ENCODE measurements at places on chromosomes 16 and 17.

DNA sequence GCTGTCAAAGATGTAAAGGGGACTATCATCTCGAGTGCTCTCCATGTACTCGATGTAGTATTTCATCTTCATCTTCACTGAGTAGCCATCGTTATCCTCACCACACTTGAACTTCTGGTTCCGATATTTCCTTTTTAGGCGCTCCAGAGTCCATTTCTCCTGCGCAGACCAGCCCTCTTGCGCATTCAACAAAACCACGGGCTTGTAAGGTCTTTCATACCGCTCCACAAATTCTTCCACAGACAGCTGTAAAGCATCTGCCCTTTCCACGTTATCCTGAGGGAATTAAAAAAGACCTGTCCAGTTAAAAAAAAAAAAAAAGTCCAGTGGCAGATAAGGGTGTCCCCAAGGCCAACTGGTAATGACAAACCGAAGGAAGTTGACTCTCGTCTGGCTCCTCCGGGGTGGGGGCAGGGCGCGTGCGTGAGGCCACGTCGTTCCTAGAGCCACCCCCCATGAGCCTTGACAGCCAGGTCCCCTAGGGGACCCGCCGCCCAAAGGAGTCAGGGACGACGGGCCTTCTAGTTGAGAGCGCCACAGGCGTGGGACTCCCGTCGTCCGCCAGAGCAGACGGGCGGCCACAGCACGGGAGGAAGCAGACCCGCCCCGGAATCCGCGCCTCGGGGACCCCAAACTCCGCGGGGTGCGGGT lies 701 bp downstream of the JMJD6 start:
- peak; percentile 62 for DNase-seq

- DNase-seq: no peak
Observed at GRCh38 chr17:34051046-34051445, 204.0 kb upstream of the CCL2 start.

GRCh38 chr17:36066365-36066985 lies 2.4 kb downstream of the CCL18 start:
- DNase-seq: peak; percentile 86

- DNase-seq: no peak
Observed at GRCh38 chr17:19399750-19400450, 11.1 kb upstream of the RNF112 start.

GRCh38 chr16:82754716-82755513 lies 128.1 kb downstream of the CDH13 start:
- DNase-seq: no peak

GRCh38 chr16:64132759-64133361 lies 989.0 kb downstream of the CDH11 start:
- DNase-seq: no peak

- no peak for DNase-seq
Observed at GRCh38 chr16:88782454-88783390, 2.3 kb downstream of the PIEZO1 start.

GRCh38 chr16:27620541-27620940 lies 70.6 kb downstream of the KATNIP start:
- DNase-seq: no peak

GRCh38 chr16:50901062-50901461 lies 159.2 kb downstream of the CYLD start:
- no peak for DNase-seq

DNA sequence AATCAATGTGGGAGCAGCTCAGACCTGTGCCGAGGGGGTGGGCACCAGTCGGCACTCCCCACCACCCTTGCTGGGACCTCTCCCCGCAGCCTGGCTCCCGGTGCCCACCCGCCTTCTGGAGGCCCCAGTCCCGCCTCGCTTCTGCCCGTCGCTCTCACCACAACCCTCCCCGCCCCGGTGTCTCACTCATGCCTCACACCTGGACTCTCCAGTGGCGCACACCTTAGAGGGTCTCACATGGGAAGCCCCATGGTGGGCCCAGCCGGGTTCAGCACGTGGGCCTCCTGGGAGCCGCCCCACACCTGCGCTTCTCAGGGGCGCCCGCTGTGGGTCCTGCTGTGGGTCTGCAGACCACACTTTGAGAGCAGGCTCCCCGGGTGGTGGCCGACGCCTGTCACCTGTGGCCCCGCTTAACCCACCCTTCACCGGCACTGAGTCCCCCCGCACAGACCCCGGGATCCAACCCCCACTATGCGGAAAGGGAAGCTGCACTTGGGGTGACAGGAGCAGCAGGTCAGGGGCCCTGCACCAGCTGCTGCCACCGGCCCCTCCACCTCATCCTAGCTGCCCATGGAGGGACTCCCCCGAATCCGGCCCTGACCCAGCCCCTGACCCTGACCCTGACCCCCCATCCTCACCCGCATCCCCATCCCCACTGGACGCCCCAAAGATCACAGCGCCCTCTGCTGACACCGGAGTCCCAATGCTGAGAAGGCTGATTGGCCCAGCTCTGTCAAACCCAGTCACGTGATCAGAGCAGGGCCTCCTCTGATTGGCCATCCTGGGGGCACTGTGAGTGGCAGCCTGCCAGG lies 27.4 kb upstream of the SLC38A10 start:
- DNase-seq: peak; percentile 26

DNA sequence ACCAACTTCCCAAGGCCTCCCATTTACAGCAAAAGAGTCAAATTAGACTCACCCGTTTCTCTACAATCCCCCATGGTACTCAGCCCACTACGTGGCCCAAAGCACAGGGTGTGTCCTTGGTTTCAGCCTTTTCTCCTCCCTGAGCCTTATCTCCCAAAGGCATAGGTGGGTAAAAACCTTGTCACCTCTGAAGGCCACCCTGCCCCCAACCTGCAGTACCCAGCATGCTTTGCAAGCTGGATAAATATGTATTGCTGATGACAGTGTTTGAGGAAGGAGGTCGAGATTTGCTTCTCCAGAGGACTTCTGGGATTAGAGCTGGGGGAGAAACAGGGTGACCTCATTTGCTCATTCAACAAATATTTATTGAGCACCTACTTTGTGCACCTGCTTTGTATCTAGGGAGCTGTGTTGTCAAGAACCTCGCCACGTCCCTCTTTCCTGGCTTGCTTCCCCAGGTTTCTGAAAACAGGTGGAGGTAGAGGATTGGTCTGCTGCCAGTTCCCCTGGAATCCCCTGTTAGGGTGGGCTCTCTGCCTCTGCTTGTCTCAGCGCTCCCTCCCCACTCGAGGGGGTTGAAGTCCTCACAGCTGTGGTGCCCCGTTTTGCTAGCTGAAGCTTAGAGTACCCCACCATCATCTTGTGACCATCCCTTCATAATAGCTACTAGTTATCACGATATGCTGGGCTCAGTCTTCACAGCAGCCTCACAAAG lies 3.0 kb downstream of the LASP1 start:
- no peak for DNase-seq

DNA sequence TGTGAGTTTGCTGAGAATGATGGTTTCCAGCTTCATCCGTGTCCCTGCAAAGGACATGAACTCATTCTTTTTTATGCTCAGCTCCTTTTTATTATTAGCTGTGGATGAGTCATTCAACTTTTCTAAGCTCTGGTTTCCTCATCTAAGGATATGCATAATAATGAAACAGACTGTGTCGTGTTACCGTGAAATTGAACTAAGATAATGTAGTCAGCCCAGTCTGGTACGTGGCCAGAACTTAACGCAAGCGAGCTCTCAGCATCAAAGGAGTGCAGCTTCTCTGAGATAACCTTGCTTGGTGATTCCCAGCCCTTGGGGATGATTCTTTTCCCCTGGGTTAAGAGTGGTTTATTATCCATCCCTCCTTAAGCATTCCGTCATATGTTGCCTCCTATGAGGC lies 454.3 kb upstream of the EEF2KMT start:
- no peak for DNase-seq

- no peak for DNase-seq
Observed at GRCh38 chr16:71775949-71776348, 32.7 kb downstream of the AP1G1 start.

DNA sequence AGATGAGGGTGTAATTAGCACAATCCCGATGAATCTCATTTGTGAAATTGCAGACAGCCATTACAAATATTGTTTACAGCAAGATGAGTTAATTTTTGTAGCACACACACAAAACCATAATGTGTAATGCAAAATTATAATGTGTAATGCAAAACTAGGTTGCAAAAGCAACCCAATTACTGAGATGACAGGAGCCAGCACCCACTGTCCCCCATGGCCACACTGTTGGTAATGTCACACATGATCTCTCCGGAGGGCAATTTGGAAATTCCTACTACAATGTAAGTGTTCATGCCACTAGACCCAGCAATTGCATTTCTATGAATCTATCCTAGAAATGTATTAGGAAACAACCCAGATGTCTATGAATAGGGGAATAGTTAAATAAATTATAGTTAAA lies 76.9 kb downstream of the MARF1 start:
- no peak for DNase-seq

DNA sequence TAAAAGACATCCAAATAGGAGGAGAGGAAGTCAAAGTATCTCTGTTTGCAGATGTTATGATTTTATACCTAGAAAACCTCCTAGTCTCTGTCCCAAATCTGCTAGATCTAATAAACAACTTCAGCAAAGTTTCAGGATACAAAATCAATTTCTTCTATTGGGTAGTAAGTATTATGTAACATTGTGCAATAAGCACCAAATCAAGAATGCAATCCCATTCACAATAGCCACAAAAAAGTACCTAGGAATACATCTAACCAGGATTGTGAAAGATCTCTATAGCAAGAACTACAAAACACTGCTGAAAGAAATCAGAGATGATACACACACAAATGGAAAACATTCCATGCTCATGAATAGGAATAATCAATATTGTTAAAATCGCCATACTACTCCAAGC lies 13.0 kb downstream of the NLRP1 start:
- no peak for DNase-seq

GRCh38 chr17:28045304-28045703 lies 2.8 kb downstream of the NLK start:
- DNase-seq: no peak

DNA sequence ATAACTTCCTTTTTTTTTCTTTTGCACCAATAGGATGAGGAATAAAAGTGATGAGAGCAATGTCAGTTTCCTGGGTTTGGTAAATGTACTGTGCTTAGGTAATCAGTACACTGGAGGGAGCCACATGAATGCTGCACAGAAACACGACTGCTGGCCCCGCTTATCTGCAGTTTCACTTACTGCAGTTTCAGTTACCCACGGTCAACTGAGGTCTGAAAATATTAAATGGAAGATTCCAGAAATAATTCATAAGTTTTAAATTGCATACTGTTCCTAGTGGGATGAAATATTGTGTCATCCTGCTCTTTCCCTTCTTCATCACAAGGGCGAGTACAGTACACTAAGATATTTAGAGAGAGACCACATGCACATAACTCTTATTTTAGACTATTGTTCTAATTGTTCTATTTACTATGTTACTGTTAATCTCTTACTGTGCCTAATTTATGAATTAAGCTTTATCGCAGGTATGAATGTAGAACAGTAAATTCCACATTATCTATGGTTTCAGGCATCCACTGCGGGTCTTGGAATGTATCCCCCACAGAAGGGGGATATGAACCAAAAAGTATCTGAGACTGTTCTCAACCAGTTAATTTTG lies 6.4 kb upstream of the LGALS3BP start:
- no peak for DNase-seq

DNA sequence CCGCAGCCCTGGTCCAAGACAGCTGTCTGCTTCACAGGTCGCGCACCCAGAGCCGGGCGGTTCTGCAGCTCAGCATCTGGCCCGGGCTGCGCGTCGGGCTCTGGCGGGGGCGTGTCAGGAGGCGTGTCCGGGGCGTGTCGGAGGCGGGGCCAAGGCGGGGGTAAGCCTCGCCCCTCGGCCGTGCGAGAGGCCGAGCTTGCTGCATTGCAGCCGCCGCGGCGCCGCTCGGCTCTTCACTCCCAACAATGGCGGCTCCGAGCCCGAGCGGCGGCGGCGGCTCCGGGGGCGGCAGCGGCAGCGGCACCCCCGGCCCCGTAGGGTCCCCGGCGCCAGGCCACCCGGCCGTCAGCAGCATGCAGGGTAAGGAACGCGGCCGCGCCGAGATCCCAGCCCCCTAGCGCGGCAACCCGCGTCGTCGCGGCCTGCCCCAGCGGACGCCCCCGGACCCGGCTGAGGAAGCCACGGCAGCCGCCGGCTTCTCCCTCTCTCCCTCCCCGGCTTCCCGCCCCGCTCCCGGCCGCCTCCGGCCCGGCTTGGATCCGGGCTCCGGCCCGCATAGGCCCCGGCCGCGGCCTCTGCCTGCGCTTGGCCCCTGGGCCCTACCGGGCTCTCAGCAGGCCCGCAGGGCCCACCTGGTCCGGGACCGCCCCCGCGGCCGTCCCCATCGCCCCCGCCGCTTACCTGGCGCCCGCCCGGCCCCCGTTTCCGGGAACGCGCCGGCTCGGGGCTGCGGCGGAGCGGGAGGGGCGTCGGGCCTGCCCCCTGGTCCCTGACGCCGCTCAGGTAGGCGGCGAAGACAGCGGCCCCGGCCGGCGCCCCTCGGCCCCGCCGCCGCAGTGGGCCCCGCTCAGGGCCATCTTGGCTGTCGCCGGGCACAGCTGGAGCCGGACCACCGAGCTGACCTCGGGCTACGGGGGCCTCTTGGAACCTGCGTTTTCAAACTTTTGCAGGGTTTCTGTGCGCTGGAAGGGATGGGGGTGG lies at the start of gene MAP2K4:
MAP2K4 (plus strand) TSS at position 236 of the 981 bp plus-strand sequence; CDS start at position 246, 10 bp downstream.
- peak; percentile 89 for DNase-seq

DNA sequence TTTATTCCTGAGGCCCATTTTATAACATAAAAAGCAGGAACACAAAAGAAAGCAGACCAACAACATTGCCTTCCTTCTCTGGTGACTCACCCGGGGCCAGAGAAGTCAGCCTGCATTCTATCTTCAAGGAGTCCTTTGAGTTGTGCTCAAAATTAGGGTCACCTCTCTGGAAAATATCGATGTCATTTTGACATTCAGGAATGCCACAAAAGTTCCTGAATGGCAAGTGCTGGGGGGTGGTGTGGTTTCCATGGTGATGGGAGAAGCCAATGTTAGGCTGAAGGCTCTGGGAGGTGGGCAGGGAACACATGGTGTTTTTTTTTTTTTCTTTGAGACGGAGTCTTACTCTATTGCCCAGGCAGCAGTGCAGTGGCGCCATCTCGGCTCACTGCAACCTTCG lies 159.6 kb downstream of the HAPSTR1 start:
- DNase-seq: no peak

GRCh38 chr17:82489117-82489516 lies 30.4 kb upstream of the FOXK2 start:
- no peak for DNase-seq

DNA sequence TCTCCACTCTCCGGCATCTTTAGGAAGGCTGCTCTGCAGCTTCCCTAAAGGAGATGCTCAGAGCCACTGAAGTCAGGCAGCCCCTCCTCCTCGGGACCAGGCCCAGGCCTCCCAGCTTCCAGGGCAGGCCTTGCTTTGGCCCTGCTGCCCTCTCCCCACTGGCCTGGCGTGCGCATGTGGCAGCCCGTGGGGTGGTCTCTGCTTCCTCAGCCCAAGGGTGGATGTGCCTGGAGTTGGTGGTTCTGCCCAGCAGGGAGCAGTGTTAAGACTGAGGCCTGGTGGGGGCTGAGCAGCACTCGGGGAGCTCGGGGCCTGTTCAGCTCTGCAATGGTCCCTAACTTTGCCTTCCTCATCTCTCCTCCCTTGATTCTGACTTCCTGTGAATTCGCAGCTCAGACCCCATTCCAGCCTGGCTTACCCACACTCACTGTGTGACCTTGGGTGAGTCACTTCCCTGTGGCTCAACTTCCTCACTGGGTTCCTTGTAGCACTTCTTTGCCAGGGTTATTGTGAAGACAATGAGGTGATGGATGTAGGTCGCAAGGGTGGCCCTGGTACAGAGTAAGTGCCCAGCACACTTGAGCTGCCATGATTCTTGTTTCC lies 63.2 kb downstream of the NKD1 start:
- no peak for DNase-seq

- DNase-seq: no peak
Observed at GRCh38 chr17:32349503-32349853, 479 bp upstream of the ZNF207 start.

- DNase-seq: no peak
Observed at GRCh38 chr17:45347444-45347843, 30.6 kb upstream of the MAP3K14 start.
